Uterus (tissue), 4 donors: ENCODE measurements at places on chromosomes 11 and 22.

- no peak for DNase-seq
These were observed 41.0 kb upstream of the MS4A8 start for GRCh38 chr11:60658409-60658808.

GRCh38 chr11:101860696-101861427 lies 53.9 kb upstream of the CEP126 start:
- DNase-seq: peak; percentile 28

GRCh38 chr11:129352676-129353075 lies 23.0 kb upstream of the BARX2 start:
- DNase-seq: no peak

DNA sequence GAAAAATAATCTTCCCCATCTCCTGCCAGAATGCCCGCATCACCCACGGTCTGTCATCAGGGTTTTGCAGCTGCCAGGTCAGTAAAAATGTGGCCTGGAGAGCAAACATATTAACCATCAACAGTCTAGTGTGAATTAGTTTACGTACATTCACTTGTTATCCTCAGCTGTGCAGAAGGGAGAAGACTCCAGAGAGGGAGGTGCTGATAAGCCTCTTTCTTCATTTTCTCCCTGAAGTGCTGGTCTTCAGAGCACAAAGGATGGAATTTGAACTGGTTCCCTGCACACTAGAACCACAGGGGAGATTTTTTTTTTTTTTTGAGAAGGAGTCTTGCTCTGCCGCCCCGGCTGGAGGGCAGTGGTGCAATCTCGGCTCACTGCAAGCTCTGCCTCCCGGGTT lies 8.2 kb downstream of the FGF19 start:
- DNase-seq: no peak

GRCh38 chr11:119361056-119361787 lies 14.7 kb upstream of the MFRP start:
- peak; percentile 81 for DNase-seq
